CD4-positive, alpha-beta T cell treated with Interferon alpha-2 for 1 hour (primary cell): ENCODE measurements at places on chromosomes 13 and 19.

GRCh38 chr19:6457958-6458694 is 1.5 kb downstream of the SLC25A23 start:
- DNase-seq = no peak

DNA sequence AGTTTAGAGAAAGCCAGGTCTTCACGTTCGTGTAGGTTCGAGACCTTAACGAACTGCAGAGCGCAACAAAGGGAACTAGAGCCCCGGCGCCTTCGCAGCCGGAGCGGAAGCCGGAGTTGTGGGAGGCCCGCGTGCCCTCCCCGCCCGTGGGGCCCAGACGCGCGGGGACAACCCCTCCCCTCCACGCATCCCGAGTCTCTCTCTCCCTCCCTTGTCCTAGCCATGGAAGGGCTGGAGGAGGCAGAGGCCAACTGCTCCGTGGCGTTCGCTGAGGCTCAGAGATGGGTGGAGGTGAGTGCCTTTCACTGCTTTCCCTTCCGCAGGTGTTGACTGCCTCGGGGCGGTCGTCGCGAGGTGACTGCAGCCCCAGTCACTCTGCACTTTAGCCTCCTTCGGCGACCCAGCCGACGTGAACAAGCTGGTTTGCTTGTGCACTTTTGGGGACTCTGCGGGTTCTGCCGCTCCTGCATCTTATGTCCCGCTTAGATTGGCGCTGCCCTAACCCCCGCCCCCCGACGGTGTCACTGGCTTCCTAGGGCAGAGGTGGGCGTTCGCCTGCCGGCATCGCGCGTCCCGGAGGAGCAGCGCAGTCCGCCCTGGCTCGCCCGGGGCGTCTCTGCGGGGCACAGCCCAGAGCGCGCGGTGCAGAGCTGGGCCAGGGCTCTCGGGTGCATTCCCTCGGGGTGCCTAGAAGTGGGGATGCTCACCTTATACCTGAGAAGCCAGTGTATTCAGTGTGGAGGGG is 478 bp downstream of the LMO7 start:
- DNase-seq = no peak

- DNase-seq = no peak
Measured at GRCh38 chr13:35179494-35179893, 237.4 kb downstream of the NBEA start.

- DNase-seq = no peak
Measured at GRCh38 chr19:21519488-21519887, 14.1 kb downstream of the ZNF429 start.

GRCh38 chr19:40078377-40078776 is 12.4 kb downstream of the ZNF780A start:
- DNase-seq = no peak

DNA sequence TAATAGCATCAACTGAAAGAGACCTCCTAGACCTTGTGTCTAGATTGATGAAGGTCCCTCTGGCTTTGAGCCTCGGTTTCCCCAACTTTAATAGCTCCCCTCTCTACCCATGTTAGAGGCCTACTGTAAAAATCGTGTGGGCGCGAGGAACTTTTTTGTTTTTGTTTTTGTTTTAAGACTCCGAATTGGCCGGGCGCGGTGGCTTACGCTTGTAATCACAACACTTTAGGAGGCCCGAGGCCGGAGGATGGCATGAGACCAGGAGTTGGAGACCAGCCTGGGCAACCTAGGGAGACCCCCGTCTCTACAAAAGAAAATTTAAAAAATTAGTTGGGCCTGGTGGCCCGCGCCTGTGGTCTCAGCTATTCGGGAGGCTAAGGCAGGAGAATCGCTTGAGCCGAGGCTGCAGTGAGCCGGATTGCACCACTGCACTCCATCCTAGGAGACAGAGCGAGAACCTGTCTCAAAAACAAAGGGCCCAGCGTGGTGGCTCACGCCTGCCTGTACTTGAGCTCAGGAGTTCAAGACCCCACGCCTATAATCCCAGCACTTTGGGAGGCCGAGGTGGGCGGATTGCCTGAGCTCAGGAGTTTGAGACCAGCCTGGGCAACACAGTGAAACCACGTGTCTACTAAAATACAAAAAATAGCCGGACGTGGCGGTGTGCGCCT is 858 bp upstream of the PPP6R1 start:
- no peak for DNase-seq

DNA sequence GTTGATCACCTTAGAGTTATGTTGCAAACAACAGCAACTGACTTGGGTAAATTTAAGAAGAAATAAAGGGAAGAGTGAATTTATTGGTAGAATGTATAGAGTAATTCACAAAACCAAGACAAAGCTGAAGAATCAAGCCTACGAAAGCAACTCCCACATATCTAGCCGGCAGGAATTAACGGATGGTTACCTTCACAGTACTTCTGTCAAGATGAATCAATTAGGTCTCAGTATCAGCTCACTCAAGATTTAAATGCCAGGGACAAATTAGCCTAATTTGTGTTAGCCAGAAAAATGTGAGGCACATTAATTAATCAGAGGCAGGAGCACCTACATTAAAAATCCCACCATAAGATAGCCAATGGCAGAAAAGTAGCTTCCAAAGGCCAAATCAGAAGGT is 10.7 kb downstream of the KPNA3 start:
- no peak for DNase-seq
